Activated T-helper 1 cell treated with anti-CD3 and anti-CD28 coated beads, Interleukin-12 subunit alpha, Interleukin-12 subunit beta, Interleukin-2, Interleukin-4 antibody, amounts not matched to agents 30 ng/mL and 10 ng/mL and 1 ng/mL, durations not matched to agents 14 hours and 24 hours and 36 hours (primary cell): ENCODE measurements at places on chromosomes 4 and X.

- no peak for DNase-seq
- H3K27ac ChIP-seq: no peak overlapping the region
- no peaks in the 10 kb centered on the region for H3K36me3 ChIP-seq
- no peaks in the 10 kb centered on the region for H3K4me1 ChIP-seq
These were observed 115.4 kb downstream of the PARM1 start for GRCh38 chr4:75048208-75048879.

GRCh38 chrX:48632207-48632606 lies 34.9 kb downstream of the WDR13 start:
- H3K27ac ChIP-seq: no peak overlapping the region
- H3K4me3 ChIP-seq: no peak overlapping the region
- no peak for DNase-seq
- H3K4me1 ChIP-seq: peaks cover 6% of the 10 kb centered on the region
- no peaks in the 10 kb centered on the region for H3K27me3 ChIP-seq
- no peaks in the 10 kb centered on the region for H3K36me3 ChIP-seq

- no peaks in the 10 kb centered on the region for H3K4me1 ChIP-seq
- no peaks in the 10 kb centered on the region for H3K36me3 ChIP-seq
- H3K27ac ChIP-seq: no peak overlapping the region
- DNase-seq: no peak
- H3K4me3 ChIP-seq: no peak overlapping the region
These were observed 233.8 kb downstream of the FRMPD4 start for GRCh38 chrX:12372111-12372510.

DNA sequence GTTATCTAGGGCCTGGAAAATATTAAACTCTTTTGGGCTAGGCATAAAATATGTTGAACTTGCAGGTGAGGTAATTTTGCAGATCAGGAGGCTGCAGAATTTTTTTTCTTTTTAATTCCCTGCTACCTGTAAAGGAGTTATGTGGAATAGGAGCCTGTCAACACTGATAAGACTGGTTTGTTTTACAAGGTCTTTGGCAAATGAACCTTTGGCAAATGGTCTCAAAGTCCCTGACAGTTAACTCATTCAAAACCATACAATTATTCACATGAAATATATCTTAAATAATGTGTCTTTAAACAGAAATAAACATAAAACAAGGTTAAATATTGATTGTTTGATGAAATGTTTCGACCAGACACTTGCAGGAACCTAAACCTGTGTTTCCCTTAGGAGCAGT lies 340.2 kb downstream of the GASK1B start:
- H3K4me3 ChIP-seq: no peak overlapping the region
- H3K27me3 ChIP-seq: no peaks in the 10 kb centered on the region
- DNase-seq: no peak
- H3K27ac ChIP-seq: no peak overlapping the region
